Substantia nigra (tissue), 51 donors: ENCODE measurements at places on chromosomes 6 and 20.

GRCh38 chr6:25171301-25171700 lies 107.9 kb upstream of the CARMIL1 start:
- no peak for DNase-seq

GRCh38 chr6:148365041-148365440 lies 22.4 kb downstream of the SASH1 start:
- DNase-seq = no peak

DNA sequence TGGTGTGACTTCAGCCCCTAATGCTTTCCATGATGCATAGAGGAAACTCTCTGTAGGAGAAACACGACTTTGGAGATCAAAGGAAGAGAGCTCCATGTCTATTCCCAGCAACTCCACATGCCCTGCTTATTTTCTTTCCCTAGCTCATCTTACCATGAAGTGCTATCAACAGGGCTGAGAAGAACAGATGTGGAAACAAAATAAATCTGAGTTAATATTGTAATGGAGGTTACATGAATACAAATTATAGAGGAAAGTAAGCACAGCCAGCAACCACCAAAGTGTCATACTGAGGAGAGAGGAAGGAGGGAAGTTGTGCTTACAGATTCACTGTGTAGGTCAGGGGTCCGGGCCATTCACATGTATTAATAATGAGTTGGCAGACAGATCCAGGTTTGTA lies 157.5 kb downstream of the RFPL4B start:
- no peak for DNase-seq

DNA sequence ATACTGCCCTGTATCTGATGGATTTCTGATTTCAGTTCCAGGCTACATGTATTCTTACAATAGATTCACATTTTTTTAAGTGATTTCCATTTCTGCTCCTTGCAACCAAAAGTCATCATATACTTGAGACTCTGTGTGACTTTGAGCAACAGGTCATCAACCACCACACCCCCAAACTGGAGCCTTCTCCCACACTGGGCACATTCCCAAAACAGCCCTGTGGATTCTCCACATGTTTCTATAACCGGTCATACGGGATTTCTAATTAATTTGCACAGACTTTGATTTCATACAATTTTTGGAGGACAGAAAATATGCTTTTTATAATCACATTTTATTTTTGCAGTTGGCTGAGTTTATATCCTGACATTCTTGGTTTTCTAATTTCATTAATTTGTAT lies 317.2 kb upstream of the ID4 start:
- DNase-seq = no peak

DNA sequence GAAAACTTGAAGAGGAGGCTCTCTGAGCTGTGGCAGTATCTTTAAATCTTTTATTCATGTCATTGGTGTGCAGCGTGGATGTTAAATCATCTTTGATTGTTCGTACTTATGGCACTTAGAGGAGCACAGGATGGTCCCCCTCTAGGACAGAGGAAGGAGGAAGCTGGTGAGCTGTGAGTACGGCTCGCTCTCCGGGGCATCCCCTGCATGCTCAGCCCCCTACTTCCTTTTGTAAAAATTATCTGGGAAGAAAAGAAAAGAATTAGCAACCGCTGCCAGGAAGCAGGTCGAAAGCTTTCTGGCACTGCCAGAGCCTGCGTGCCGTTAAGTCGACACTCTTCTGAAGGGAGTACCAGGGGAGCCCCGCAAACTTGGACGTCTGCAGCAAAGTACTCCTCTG lies 158.5 kb downstream of the SYNDIG1 start:
- no peak for DNase-seq

DNA sequence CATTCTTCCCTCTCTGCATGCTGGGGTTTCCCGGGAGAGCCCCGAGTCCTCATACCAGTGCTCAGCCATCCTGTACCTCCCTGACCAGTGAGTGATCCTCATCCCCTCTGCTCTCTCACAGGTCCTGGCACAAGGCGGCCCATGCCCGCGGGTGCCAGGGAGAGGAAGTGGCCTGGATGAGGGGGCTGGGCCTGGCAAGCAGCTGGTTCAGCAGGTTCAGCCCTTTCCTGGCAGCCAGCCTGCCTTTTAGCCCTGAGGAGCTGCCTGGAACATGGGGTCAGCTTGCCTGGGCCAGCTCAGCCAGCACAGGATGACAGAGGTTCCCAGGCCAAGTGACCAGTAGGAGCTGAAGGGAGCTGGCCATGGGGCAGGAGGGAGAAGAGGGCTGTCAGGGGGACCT lies 10.9 kb downstream of the MOCS1 start:
- peak; percentile 40 for DNase-seq

- DNase-seq = no peak
Measured at GRCh38 chr6:8858854-8859331, 423.5 kb upstream of the SLC35B3 start.

DNA sequence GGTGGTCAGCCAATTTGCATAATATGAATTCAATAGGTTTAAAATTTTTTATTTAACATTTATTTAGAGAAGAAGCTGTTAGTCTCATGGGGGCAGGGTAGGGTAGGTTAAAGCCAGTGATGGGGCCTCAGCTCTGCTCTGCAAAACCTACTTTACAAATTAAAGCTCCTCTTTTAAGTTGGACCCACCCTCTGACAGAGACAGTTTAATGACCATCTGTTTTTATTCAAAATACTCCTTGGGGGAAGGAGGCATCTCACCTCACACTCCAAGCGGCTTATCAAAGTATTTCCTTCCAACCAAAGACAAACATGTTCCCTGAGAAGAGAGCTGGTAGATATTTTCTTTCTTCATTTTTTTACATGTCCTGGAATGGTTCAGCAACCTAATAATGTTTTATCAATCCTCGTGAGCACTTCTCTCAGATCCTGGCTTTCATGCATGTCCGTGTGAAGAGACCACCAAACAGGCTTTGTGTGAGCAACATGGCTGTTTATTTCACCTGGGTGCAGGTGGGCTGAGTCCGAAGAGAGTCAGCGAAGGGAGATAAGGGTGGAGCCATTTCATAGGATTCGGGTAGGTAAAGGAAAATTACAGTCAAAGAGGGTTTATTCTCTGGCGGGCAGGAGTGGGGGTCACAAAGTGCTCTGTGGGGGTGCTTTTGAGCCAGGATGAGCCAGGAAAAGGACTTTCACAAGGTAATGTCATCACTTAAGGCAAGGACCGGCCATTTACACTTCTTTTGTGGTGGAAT lies 184.7 kb downstream of the GJA1 start:
- DNase-seq = no peak

GRCh38 chr6:45613656-45614055 lies 235.9 kb upstream of the SUPT3H start:
- no peak for DNase-seq

- no peak for DNase-seq
Measured at GRCh38 chr6:161135695-161136591, 137.9 kb downstream of the AGPAT4 start.

GRCh38 chr6:77813090-77813489 lies 160.3 kb downstream of the MEI4 start:
- DNase-seq = no peak

- no peak for DNase-seq
Measured at GRCh38 chr20:54044156-54044555, 26.2 kb downstream of the BCAS1 start.

- DNase-seq = no peak
Measured at GRCh38 chr20:49699200-49699992, 14.3 kb downstream of the B4GALT5 start.

DNA sequence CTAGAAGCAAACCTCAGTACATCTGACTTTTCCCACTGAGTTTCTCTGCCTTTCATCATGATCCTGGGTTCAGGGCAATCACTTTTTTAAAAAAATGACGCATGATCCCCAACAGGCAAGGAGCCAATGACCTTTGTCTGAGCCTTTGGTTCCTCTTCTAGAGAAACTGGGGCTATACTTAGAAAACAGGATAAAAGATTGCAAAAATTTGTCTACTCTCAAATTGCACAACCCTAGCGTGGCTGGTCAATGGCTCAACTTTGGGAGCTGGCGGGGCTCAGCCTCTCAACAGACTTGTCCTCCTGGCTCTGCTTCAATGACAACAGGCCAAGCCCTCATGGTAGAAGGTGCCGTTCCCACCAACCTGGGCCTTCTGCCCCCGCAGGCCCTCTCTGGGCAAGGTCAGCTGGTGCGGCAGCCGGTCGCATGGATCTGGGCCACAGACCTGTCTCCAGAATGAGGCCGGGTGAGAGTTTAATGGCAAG lies 48.7 kb downstream of the PDYN start:
- peak; percentile 82 for DNase-seq

- no peak for DNase-seq
Measured at GRCh38 chr6:11947575-11947974, 64.5 kb upstream of the HIVEP1 start.

DNA sequence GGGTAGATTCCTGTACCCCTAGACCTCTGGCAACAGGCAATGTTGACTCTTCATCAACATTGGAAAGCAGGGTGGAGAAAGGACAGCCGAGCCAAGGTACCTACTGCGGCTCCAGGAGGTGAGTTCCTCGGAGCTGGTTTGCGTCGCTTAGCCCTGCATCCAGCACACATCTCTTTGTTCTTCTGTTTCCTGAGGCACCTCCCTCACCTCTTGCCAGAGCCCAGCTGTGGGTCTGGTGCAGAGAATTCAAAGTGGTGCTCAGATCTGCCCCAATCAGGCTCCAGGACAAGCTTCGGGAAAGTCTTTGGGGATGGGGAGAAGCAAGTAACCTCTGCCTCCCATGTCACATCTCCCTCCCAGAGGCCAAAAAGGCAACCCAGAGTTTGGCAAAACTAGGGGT lies 2.2 kb downstream of the KCNG1 start:
- no peak for DNase-seq

DNA sequence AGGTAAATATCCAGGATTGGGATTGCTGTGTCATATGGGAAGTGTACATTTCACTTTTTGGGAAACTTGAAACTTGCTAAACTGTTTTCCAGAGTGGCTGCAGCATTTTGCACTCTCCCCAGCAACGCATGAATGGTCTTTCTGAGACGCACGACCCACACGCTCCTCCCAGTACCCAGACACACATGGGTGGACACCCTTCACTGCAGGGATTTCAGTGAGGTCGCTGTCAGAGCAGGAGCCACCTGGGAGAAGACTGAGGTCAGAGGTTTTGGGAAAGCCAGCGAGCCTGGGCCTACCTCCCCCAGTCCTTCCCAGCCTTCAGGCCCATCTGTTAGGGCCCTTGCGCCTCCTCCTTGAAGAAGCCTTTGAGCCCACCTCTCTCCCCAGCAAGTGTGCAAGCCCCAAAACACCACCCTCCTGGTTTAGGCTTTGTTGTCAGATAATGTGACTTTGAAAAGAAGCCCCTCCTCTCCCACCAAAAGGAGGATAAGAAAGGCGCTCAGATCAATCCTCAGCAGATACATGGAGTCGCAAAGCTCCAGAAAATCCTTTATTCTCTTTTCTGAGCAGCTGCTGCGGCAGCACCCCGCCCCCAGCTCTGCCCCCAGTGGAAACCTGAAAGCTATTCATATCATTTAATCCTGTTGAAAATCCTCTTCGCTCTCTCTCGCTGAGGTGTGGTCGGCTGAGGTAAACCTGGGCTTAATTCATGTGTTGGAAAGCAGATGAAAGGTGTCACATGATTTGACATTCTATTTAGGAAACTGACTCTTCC lies 12.7 kb upstream of the JAG1 start:
- DNase-seq = no peak

- no peak for DNase-seq
Measured at GRCh38 chr20:22566876-22567658, 17.3 kb downstream of the FOXA2 start.

GRCh38 chr6:43940071-43940392 lies 170.0 kb downstream of the VEGFA start:
- no peak for DNase-seq

DNA sequence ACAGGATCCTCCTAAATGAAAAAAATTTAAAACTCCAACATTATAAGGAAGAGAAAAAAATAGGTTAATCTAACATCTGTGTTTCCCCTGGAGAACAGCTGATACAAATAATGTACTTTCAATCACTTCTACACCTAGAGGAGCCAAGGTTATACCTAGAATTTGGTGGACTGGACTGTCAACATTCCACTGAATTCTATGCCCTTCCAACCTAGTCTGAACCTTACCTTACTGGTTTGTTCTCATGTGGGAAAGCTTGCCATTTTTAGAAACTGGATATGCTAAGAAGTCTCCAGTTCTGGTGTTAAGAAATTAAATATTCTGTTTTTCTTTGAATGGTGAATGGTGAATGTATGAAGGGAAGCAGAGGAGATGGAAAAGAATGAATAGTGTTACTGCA lies 162.4 kb downstream of the DST start:
- DNase-seq = no peak

GRCh38 chr6:17311595-17312311 lies 30.6 kb downstream of the RBM24 start:
- no peak for DNase-seq

- DNase-seq = no peak
Measured at GRCh38 chr20:33744773-33745385, 13.1 kb downstream of the ZNF341 start.

DNA sequence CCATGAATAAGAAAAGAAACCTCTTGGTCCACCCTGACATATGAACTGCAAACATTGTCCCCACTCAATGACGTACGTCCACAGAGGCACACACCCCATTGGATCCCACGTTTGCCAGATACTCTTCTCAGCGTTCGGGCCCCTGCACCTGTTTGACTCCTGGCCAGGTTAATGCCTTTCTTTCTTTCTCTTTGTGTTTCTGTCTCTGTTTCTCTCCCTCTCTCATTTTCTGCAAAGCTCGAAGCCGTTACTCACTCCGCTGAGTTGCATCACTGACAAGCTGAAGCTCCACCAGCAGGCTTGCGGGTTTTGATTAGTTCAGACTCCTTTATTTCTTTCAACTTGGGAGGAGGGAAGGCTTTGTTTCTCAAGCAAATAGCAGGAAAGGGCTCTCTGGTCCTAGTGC lies 135.5 kb upstream of the SUPT3H start:
- DNase-seq = no peak

- DNase-seq = no peak
Measured at GRCh38 chr6:67916399-67916798, 718.7 kb upstream of the ADGRB3 start.
